ENCODE measurements at places on chromosomes 4 and X.

DNA sequence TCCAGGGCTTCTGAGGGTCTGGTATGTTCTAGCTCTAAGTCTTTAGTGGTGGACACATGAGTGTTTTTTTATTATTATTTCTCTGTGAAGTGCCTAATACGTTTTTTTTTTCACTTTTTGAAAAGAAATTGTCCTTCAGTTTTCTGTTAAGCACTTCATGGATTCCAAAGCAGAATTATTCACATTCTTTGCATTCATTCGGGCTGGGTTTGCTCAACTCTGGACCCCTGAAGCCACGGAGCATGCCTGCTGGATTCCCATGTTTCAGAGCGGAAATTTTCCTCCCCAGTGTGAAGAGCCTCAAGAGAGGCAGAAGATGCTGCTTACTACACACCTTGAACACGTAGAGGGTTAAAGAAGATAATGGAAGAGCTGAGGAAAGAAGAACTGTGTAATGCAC lies 107.5 kb downstream of the EGF start:
- no peak for DNase-seq

GRCh38 chr4:154390324-154390723 lies 101.3 kb downstream of the DCHS2 start:
- no peak for DNase-seq

GRCh38 chr4:27270435-27270834 lies 409.8 kb downstream of the STIM2 start:
- no peak for DNase-seq

DNA sequence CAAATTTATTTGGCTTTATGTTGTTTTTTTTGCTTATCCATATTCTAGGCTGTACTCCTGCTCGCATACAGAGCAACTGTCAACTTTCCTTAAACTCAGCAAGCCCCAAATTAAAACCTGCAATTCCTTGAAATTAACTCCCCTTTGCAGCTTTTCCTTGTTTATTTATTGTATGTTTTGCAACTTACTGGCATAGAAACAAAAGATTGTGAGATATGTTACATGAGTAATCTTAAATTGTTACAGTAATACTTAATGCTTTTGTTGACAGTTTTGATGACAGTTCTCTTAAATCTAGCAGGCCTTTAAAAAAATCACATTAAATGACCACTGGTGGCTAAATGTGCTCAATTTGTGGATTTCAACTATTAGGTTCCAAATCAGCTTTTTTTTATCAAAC lies 4.5 kb downstream of the DDX3X start:
- DNase-seq: no peak

DNA sequence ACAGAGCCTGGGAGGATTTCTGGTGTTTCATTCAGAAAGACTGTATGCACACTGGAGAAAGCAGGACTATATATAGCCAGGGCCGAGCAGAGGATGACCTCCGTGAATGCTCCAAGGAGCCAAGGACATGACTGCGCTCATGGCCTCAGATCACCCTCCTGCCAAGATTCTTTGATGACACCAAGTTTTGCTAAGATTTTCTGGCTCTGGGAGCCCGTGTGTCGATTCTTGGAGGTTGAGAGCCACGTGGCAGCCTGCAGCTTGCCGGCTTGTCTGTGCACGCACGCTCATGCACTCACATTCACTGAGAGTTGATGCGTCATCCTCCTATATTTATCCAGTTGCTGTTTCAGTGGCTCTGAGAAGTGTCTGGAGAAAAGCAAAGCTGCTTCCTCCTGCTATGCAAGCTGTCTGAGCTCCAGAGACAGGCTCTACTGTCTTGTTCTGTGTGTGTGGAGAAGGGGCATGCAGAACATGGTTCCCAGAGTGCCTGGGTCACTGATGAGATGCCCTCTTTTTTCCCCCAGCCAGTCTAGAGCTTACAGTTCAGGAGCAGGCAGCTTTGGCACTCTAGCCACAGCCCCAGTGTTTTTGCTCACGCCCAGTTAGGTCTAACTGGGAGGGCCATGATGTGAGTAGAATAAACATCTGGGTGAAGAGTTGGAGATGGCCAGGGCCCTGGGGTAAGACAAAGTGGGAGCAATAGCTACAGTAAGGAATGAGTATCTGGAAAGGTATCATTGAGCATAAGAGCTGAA lies 64.9 kb upstream of the SCOC start:
- DNase-seq: no peak

- no peak for DNase-seq
Observed at GRCh38 chr4:107806196-107806595, 18.5 kb upstream of the SGMS2 start.

GRCh38 chrX:118779581-118779980 lies 44.0 kb upstream of the ZCCHC12 start:
- no peak for DNase-seq

DNA sequence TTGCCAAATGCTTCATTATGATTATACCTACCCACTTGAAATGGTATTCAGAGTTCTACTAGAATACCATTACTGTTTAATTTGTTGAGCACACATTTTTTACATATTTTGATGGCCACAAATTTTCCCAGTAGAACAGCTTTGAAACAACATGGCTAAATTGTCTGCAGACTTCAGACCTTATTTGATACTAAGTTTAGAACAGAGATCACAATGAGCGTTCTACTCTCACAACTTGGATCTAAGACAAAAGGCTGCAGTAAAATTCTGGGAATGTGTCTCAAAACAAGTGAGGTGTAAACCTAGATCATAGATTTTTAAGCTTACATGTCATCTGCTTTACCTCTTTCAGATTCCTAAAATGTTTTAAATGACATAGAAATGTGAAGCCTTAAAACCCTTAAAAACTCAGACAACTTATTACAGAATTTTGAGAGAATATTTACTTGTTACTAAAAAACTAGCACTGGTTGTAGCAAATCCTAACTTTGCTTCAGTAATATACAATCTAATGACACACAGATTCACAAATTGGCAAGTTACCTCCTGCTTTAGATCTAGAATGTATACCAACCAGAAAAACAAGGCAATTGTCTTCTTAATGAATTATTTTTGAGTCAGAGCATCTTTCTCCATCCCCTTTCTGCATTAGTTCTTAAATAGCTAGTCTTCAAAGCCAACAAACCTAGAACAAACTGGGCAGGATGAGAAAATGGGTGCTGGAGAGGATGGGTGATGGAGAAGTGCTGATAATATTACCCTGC lies 243.3 kb downstream of the SLC7A11 start:
- no peak for DNase-seq

DNA sequence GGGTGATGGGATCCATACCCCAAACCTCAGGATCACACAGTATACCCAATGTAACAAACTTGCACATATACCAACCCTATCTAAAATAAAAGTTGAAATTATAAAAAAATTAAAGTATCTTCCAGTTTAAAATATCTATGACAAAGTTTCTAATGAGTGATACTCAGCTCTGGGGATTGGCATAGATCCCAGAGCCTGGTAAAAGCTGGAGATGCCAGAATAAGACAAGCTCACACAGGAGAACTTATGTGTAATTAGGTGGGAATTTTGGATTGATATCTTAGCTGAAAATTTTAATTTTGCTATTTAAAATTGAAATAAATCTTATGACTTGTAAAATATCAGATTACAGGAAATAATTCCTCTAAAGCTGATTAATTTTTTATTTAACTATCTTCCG lies 686.5 kb downstream of the GABRG1 start:
- DNase-seq: no peak

- no peak for DNase-seq
Observed at GRCh38 chr4:169823685-169824084, 65.9 kb upstream of the HPF1 start.
